CD4-positive, alpha-beta T cell (primary cell): ENCODE measurements at places on chromosomes 7 and 10.

DNA sequence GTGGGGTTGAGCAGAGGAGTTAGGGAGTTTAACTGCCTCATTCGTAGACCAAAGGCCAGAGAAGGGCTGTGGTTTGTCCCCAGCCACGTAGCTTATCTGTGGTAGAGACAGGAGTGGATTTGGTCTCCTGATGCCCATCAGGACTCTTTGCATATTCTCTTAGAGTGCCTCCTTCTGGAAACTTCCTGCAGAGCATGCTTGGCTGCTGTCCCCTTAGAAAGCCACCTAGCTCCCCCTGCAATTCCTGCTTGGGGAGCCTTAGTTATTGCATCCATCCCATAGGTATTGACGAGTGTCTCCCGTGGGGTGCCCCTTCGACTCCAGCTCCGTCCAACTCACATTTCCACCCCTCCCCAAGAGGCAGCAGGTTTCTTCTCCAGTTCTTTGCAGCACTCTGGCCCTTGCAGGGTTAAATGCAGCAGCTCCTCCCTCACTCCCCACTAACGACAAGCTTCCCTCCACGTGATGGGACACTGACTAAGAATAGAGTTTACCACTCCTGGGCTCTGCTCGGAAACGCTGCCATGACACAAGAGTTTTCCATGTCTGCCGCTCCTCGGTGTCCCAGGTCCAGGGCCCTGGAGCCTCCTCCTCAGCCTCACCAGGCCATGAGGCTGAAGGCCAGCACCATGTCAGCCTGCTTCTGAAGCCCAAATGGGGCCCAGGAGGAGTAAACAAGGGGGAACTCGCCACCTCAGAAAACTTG is 147.8 kb upstream of the UNC5B start:
- no peak for DNase-seq

GRCh38 chr7:30744075-30744417 is 7.9 kb upstream of the INMT start:
- no peak for DNase-seq

DNA sequence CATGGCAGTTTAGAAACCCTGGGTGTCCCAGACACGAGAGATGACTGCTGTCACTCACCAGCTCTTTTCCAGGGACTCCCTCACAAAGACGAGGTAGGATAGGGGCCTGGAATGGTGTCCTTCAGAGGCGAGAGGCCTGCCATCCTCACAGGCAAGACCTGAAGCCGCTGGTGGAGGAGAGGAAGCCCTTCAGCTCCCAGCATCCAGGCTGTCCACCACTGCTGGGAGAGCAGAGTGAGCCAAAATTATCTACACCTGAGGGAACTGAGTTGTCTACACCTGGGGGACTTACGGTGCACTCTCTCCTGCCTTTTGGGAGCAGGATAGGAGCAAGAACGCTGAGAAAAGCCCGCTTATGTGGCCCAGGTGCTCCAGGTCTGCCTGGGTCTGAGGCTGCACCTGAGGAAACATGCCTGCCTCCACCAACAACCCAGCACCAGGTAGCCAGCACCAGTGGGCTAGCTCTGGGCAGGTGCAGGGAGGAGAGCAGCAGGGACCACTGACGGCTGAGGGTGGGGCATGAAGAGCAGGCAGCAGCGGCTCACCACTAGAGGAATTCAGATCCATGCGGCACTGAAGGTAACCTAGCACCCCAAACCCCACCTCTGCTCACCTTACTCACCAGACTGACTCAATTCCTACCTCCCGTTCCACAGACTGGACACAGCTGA is 357.2 kb downstream of the SH2D4B start:
- no peak for DNase-seq

DNA sequence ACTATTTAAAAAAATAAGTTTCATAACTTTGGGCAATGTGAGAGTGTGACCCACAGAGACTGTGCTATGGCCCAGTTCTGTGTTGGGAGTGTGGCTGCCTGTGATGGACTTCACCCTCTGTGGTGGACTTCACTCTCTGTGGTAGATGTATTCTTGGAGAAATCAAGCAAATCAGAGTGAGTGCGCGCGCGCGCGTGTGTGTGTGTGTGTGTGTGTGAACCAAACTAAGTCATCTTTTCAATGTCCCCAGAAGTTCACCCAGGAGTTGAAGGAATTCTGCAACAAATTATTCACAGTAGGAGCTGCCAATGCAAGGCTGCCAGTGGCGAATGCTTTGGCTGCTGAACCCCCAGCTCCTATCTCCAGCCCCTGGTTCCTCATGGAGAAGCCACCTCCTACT is 184.5 kb downstream of the ADAM12 start:
- DNase-seq: no peak

DNA sequence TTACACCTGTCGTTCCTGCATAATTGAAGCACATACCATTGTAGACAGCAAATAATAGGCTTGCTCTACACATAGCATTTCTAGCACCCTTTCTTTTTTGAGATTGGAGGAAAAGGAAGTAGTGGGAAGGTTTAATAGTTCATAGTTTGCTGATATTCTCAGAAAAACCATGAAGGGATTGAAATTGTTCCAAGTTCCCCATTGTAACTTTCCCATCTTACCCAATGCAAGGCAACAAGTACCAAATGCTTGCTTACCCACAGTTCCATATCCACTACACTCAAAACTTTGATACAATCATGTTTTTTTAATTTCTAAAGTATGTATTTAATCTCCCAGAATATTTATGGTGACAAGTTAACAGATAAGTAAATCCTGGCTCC is 13.8 kb downstream of the CYP3A5 start:
- no peak for DNase-seq

DNA sequence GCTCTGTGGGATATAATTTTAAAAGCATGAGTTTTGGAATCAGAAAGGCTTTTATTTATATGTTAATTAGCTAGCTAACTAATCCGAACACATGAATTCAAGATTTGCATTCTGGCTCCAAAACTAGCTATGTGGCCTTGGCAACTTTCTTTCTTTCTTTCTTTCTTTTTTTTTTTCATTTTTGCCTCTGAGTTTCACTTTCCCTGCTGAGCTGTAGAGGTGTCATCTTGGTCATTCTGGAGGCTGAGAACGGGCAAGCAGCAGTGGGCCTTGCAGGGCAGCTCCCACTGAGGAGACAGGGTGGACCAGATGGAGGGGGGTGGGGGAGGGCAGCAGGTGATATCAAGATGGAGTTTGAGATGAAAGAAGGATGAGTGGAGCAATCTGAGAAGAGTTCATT is 24.8 kb upstream of the SFMBT2 start:
- DNase-seq: no peak

DNA sequence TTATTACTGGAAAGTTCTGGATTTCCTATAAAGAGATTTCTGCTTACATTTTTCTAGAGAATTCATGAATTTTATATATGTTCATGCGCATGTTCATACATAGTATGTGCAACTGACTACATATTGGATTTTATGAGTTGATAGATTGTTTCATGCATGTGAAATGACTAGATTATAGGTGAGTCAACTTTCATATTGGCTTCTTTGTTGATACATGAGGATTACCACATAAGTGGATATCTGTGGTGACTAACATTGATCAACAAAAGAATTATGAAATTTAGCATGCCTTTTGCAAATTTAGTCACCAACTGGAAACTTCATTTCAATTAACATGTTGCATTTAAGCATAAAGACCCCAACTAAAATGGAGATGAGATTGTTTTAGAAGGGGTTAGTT is 99.0 kb downstream of the GNAT3 start:
- DNase-seq: no peak

DNA sequence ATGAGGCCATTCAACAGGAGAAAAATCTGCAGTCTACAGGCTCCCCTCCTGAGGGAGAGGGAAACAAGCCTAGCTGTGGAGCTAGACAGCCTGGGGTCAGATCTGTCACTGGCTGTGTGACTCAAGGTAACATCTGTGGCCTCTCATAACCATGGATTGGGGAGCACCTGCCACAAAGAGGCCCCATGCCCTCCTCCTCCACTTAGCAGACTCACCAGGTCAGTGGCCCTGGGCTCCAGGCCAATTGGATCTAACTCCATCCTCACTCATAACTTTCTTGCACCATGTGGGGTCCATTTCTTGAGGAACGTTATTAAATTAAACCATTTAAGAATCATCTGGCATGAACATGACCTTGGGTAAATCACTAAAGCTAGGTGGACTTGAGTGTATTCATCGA is 1.8 kb downstream of the GDF10 start:
- DNase-seq: no peak

DNA sequence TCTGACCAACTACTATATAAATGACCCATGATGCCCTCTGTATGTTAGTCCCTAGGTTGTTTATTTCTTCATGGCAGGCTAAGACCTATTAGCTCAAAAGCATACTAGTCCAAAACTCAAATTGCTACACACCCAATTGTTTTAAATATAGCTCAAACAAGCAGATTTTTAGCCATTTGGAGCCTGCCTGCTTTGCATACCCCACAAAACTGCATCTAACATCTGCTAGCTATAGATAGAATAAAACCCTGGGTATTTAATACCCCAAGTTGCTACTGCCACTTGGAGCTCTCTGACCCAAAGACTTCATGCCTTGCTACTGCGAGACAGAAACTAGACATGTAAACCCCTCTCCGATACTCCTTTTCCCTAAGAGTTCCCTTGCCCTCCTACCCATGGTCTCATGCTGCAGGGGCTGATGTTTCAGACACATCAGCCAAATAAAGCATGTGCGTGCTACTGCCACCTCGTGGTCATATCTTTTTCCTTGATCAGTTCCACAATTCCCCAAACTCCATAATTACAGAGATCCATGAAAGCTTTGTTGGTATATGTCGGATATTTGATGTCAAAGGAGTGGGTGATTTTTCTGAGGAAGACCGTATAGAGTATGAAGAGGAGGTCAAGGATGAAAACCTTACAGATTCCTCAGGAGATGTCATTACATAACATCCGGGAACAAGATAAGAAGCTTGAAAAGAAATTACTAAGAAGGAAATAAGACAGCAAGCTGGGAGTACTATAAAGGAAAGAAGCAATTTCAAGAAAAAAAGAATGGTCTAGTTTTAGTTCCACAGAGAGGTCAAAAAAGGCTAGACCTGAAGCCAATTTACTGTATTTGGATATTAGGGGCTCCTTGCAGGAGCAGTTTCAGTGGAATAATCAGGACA is 386.6 kb downstream of the SH2D4B start:
- DNase-seq: no peak

- DNase-seq: no peak
Measured at GRCh38 chr10:80462299-80462980, 8.3 kb downstream of the TSPAN14 start.

DNA sequence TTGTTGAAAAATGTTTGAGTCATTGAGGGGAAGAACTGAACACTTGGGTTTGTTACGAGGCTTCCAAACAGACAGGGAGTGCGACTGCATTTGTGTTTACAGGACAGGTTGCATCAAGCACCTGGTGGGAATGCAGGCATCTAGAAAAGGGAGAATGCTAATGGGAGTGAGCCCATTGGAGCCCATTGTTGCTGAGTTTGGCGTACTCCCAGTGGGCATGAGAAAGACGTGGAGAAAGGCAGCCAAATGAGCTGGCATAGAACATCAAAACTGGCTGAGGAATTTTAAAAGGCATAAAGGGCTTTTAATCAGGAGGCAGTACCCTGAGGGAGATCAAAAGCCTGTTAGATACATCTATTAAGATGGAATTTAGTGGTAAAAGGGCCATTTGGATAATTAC is 171.6 kb upstream of the NPSR1 start:
- no peak for DNase-seq

GRCh38 chr7:114487174-114487573 is 72.6 kb downstream of the FOXP2 start:
- DNase-seq: no peak

DNA sequence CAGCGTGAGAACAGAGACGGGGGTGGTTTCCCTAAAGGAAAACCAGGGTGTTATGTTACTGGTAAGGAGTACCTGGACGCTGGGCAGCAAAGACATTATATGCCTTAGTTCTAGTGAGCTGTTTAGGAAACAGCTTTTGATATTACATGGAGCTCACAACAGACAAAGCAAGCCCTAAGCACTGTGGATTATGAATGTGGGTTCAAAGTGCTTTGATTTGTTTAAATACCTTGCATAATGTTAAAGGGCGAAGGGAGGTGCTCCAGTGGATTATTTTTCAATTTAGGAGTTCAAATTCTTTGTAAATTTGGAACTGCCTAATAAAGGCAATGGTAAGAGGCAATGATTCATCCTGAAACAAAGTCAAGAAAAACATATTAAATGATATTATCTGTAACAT is 13.8 kb downstream of the WNT16 start:
- DNase-seq: no peak

- no peak for DNase-seq
Measured at GRCh38 chr7:147276783-147277370, 1160.3 kb downstream of the CNTNAP2 start.

- no peak for DNase-seq
Measured at GRCh38 chr7:32564542-32564941, 69.3 kb downstream of the AVL9 start.

DNA sequence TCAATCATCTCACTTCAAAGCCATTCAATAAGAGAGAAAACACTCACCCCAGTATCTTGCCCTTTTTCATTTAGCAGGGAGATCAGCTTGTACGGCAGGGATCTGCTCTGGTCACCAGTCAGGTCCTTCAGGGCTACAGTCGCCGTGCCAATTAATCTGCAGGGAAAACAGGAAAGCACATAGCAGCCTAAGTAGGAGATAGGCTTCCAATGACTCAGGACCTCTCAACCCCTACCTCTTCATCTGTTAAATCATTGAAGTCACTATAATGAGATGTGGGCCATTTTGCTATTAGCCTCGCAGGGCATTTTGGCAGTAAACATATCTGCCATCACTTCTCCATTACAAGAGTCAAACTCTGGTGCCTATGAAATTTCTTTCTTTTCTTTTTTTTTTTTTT is 50.8 kb downstream of the MYOF start:
- DNase-seq: no peak

- no peak for DNase-seq
Measured at GRCh38 chr7:51640841-51641240, 324.2 kb upstream of the COBL start.

GRCh38 chr10:63396133-63396761 is 69.5 kb downstream of the JMJD1C start:
- no peak for DNase-seq

DNA sequence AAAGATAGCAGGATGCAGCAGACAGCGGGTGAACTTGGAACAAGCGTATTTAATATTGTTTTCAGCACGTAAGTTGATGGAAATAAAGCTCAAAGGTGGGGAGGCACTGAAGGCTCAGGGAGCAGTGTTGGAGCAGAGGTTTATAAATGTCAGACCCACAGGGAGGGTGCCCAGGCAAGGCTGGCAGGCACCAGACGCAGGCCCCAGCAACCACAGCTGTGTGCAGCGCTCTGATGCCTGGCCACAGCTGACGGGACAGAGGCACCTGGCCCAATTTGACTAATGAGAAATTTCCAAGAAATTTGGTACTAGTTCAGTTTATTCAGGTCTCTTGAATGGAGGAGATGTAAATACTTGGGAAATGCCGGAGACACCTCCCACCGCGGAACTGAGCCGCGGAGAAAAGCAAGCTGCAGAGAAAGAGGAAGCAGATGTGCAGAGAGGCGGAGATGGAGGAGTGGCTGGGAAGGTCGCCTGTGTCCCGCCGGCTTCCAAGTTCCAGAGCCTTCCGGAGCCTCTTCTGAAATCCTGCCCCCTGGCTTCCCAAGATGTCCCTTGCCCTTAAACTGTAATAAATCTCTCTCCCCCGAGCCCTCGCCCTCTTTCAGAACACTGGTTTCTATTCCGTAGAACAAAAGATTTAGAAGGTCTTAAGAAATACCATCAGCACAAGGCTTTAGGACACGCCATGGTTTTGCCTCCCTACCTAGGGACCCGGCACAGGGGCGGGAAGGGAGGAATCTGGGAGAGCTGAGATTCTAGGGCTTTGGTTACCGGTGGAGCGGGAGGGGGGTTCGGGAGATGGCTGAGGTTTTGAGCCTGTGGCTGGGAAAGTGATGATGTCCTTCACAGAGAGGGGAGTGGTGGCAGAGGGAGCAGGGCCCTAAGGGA is 38.4 kb upstream of the PLXNA4 start:
- no peak for DNase-seq

GRCh38 chr7:2084331-2084730 is 148.4 kb downstream of the MAD1L1 start:
- no peak for DNase-seq
